ENCODE measurements at places on chromosomes 1 and 21. TPM values are rescaled to one million over a fixed set of nuclear protein-coding genes. Genes with fewer than 3 reads are reported as not detected.

Gene ZNF648
- not detected for total RNA-seq

Gene ZSWIM5
- 1.8 TPM for total RNA-seq

GRCh38 chr1:109637446-109637845 is 17.8 kb downstream of the AMPD2 start:
- DNase-seq, result no peak

DNA sequence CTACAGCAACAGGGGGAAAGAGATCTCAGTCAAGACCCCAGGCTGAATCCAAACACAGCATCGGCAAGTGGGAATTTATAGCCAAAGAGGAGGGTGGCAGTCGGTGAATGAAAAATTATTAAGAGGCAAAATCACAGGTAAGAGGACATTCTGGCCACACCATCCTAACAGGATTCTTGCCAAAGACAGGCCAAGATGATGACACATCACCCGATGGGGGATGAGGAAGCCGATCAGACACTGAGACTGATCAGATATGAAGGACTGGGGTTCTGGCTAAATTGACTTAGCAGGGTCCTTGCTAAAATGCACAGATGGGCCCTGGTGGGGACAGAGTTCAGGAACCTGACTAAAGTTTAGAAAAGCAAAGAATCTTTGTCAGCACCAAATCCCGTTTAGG is 402.2 kb downstream of the SMYD3 start:
- DNase-seq, result no peak

GRCh38 chr1:223775054-223775453 is 62.7 kb downstream of the CAPN2 start:
- no peak for DNase-seq

GRCh38 chr21:34933609-34934335 is 115.3 kb downstream of the RUNX1 start:
- peak; percentile 26 for DNase-seq

GRCh38 chr21:25806060-25806459 is 71.3 kb downstream of the GABPA start:
- DNase-seq, result peak; percentile 18

GRCh38 chr1:169138866-169139670 is 32.6 kb downstream of the ATP1B1 start:
- DNase-seq, result no peak

DNA sequence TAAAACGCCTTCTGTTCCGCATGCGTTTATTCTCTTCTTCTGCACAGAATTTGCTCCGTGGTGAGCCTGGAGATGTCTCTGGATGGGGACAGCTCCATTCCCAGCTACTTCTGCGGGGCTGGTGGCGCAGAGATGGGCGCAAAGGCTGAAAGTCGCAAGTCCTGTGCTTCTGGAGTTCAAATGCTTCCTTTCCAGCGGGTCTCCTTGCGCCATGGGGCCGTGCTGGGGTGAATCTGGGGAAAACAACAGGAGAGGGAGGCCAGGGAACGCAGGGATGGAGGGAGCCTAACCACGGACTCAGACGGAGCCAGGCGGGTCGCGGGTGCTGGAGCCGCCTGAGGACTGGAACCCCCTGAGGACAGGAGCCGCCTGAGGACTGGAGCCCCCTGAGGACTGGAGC is 2.9 kb upstream of the OR2T12 start:
- DNase-seq, result peak; percentile 21

- no peak for DNase-seq
Observed at GRCh38 chr1:3596663-3597598, 14.4 kb downstream of the MEGF6 start.

- no peak for DNase-seq
Observed at GRCh38 chr1:228969953-228970800, 234.9 kb downstream of the RHOU start.

GRCh38 chr1:110254604-110255391 is 44.7 kb downstream of the KCNC4 start:
- no peak for DNase-seq

DNA sequence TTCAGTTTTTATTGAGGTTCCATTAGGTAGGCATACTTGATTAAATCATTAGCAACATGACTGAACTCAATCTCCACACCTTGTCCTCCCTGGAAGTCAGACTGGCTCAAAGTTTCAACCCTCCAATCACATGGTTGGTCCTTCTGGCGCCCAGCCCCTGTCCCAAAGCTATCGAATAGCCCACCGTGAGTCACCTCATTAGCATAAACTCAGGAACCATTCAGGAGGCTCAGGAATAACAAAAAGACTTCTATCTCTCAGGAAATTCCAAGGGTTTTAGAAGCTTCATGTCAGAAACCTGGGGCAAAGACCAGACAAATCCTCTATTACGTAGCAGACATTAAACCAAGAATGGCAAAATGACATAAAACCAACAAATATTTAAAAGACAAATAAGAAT is 78.6 kb downstream of the RGS2 start:
- DNase-seq, result no peak

DNA sequence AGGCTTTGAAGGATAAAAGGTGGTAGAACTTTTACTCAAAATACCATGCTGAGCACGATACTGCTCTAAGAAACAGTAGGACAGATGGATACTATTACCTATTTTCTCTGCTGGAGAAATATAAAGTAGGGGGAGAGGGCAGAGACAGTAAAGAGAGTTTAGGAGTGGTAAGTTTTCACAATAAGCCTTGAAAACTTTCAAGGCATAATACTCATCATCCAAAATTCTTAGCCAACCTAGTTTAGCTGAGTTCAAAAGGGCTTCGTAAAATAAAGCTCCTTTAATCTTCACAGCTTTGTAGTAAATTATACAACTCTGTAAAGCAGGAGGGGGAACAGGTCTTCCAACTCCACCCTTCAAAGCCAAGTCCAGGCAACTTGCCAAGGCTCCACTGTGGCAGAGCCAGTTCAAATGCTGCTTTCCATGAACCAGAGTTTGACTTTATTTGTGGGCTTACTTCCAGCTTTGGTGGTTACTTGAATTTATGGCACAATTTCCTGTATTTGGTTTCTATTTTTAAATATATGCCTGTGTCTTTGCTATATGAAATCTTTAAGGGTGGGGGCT is 15.5 kb downstream of the TEX38 start:
- no peak for DNase-seq

- DNase-seq, result no peak
Observed at GRCh38 chr1:95073446-95073845, 695 bp upstream of the ALG14 start.

Measured in Daoy (cell line).